ENCODE measurements at places on chromosomes 13 and 19.

DNA sequence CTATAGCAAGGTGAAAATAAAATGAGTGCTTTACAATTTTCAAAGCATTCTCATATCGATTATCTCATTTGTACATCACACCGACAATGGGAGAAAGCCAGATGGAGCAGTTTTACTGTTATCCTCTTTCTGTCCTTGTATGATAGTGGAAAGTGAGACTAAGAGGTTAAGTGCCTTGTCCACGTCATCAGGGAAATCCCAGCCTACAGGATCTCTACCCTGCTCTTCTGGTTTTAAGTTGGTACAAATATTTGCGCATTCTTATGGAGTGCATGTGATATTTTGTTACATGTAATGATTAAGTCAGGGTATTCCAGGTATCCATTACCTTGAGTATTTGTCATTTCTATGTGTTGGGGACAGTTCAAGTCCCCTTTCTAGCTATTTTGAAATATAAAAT, 12.4 kb upstream of the ENOX1 start:
- DNase-seq: no peak

- DNase-seq: no peak
Observed at GRCh38 chr19:30423481-30423880, 51.3 kb downstream of the ZNF536 start.

DNA sequence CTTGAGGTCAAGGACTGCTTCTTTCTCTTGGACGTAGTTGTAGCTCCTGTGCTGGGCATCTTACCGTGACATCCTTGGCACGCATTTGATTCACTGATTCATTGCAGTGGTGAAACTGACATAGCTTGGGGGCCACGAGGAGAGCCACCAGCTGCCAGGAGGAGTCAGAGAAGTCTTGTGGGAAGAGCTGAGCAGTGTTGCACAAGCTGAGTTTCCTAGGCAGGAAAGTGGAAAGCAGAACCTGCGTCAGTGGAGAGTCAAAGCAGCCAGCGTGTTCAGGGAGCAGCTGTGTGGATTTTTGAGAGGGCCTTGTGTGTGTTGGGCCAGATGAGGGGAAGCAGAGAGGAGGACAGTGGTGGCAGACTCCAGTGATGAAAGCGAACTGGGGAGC, 5.3 kb upstream of the GPR183 start:
- DNase-seq: no peak

DNA sequence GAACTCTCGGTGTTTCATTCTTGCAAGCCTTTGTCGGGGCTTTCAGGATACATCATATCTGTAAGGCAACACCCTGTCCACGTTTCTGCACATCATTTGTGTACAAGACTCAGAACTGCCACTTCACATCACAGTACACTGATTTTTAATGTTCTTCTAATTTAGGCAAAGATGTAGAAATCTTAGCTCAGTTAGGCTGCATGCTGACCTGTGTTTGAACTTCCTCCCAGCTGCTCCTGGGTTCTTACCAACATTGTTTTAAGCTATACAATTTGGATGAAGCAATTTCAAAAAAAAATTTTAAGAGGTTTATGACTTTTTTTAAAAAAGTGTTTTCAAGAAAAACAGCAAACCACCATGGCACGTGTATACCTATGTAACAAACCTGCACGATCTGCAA, 1047.9 kb upstream of the SLC10A2 start:
- no peak for DNase-seq

- DNase-seq: no peak
Observed at GRCh38 chr19:40446263-40446784, 2.2 kb upstream of the SERTAD3 start.

DNA sequence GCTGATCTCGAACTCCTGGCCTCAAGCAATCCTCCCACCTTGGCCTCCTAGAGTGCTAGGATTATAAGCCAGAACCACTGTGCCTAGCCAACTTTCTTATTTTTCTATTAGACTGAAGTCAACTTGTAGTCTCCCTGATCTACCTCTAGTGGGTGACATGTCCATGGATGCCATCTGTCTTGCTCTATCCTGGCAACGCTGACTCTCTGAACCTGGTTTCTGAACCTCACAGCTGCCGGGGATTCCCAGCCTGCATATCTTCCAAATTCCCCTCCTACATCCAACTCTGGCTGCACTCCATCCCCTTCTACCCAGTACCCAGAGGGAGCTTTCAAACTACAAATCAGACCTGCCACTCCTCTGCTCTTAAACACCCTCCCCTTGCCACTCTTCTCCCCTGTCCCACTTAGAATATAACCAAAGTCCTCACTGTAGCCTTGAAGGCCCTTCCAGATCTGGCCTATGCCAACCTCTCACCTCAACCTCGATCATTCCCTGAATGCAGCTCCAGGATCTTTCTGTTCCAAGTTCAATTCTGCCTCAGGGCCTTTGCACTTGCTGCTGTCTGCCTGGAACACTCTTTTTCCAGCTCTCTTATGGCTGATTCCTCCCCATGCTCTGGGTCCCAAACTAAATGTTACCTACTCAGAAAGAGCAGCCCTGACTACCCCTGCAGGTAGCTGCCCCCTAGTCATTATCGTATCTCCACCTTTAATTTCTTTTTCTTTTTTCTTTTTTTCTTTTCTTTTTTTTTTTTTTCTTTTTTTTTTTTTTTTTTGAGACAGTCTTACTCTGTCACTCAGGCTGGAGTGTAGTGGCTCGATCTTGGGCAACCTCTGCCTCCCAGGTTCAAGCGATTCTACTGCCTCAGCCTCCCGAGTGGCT, 2.2 kb downstream of the CLIP3 start:
- no peak for DNase-seq

DNA sequence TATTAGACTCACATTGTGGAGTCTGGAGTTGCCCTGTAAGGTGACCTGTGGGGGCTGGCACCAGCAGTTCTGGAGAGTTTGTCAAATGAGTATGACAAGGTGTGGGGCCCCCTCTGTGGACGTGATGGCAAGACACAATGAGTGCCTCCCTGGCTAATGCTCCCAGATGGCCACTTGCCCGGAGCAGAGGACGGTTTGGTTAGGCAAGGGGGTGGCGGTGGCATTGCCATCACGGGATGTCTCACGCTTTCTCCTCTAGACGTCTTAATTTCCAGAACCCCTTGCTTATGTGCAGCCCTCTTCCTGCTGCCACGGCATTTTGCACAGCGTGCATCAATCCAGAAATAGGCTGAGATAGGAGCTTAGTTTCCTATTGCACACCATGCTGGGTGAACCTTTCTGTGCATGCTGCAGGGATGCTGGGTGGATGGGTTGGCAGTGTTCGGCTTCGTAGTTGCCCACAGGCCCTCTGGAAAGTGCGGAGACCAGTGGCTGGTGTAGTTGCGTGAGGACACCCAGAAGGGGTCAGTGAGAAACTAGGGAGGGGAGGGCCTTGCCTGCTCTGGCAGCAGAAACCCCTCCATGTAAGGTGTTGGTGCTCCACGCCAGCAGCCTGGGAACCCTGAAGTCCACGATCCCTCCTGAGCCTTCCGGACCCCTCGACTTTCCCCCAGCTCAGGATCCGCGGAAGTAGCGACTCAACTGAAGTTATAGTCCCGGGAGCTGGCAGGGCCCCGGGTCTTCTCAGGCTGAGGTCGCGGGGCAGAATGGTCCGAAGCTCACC, 18.1 kb upstream of the LRP3 start:
- DNase-seq: peak; percentile 14

DNA sequence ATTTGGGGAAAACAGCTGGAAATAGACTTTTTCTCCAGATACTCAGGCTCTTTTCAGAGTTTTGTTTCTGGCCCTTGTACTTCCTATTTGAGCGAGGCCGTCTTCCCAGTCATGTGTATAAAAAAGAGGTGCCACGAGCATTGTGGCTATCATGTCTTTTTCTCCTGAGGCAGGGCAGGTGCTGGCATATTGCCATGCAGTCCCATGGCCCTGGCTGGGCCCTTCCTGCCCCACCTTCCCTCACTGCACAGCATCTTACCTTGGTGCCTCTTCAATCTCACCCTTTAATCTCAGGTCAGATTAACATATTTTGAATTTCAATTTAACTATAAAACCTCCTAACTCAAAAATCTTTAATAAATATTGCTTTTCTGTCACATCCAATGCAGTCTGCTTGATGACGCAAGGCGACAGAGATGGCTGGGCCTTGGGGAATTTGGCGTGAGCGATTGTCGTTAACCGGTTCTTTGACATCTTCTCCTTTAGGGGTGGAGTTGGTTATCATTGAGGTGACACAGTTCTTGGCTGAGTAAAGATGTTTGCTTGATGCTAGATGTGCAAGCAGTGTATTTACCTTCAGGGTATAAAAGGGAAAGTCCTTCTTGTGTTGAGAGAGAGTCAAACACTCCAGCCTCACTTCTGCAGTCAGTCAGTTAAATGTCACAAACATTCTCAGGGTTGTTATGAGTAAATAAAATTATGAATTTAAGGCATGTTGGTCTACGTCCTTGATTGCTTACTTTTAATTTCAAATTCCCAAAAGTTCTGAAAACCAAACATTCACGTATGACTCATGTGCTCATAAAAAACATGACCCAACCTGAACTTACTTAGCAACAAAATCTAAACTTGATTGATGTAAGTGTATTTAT, 289.9 kb downstream of the MYO16 start:
- no peak for DNase-seq

GRCh38 chr19:51660975-51661600, 14.5 kb upstream of the SIGLEC14 start:
- peak; percentile 29 for DNase-seq

GRCh38 chr13:33265133-33265532, 20.4 kb downstream of the STARD13 start:
- DNase-seq: no peak

DNA sequence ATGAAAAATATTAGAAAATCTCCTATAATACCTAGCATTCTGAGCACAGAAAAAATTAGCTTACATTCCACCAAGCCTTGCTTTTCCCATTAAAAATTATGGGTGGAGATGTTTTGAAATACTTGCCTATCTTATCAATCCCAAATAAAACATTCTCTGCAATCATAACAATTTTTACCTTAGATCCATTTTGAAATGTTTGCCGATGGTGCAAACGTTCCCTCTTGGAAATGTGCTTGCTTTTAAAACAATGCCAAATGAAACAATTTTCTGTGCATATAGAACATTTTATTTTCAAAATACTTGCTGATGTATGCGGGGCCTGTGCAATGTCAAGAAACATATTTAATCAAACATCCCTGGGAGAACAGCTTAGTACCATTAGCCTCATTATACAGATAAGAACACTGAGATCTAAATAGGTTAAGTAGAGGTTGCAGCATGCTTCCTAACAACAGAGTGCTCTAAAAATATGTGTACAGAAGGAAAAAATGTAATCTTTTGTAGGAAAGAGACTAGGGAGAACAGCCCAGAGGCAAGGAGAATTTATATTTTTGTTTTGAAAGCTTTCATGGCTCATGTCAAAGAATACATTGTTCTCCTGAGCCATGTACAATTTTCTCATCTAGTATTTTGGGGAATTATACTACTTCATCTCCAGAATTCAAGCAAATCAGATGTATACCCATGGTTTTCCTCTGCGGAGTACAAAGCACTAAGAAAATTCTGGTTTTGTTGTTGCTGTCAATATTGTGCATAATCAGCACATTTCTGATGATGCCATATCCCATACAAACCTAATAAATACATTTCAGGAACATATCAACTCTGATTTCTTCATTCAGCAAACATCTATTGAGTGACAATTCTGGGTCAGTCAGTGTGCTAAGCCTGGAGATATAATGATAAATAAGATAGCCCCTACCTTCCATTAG, 25.9 kb upstream of the FNDC3A start:
- DNase-seq: no peak

DNA sequence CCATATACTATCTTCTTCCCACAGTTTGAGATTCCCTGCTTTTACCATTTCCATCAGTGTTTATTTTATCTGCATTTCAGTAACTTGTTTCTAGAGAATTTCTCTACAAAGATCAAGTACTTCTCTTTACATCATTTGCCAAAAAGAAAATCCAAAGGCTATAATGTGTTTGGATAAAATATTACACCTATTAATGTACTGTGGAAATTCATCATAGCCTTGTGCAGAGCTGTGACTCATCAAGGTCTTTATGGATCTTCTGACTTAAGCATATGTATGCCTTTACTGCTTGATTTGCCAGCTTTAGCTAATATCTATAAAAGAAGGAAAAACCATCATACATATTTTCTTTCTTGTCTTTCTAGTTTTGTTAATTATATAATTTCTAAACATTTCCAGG, 9.6 kb upstream of the HTR2A start:
- DNase-seq: no peak

DNA sequence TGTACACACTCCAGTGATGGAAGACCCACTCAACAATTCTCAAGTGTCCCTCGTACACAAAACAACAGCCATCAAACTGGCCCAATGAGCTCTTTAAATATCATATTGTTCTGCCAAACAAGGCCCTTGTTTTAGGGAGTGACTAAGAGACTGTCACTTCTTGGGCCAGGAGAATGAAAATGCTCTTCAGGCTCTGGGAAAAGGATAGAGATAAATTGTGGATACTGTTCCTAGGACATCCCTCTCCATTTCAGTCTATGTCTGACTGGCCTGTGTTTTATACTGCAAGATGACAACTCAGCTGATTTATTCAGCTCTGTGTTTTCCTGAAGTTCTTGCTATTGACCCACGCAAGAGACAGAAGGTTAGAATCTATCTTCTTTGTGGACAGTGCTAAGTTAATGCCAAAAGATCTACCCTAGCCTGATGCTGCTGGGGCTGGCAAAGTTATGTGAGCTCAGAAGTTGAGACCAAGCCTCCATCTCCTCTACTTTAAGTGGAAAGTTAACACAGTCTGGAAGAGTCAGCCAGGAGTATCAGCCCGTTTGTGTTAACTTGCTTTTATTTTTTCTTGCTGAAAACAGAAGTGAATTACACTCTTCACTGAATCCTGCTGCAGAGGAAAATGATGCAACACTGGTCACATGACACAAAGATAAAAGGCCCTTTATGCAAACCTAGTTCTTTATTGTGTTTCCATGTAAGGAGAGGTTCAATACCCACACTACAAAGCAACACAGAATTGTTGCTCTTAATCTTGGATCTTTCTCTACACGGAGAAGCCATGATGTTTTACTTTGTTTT, 14.6 kb downstream of the FRY start:
- DNase-seq: no peak

GRCh38 chr13:72849571-72849970, 67.6 kb downstream of the PIBF1 start:
- DNase-seq: no peak

GRCh38 chr19:30692181-30692811, 320.1 kb downstream of the ZNF536 start:
- DNase-seq: no peak

DNA sequence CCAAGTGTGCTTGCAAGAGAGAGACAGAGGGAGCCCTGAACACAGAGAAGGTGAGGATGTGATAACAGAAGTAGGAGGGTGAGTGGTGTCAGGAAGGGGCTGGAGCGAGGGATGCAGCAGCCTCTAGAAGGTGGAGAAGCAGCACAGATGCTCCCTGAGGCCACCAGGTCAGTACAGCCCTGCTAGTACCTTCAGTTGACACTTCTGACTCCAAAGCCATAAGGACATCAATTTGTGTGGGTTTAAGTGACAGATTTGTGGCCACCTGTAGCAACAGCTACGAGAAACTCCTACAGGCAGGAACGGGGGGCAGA, 6.9 kb downstream of the ERICH4 start:
- no peak for DNase-seq

- DNase-seq: no peak
Observed at GRCh38 chr19:42193706-42194105, 23.8 kb downstream of the DEDD2 start.
